ENCODE measurements at places on chromosomes 6 and 20.

DNA sequence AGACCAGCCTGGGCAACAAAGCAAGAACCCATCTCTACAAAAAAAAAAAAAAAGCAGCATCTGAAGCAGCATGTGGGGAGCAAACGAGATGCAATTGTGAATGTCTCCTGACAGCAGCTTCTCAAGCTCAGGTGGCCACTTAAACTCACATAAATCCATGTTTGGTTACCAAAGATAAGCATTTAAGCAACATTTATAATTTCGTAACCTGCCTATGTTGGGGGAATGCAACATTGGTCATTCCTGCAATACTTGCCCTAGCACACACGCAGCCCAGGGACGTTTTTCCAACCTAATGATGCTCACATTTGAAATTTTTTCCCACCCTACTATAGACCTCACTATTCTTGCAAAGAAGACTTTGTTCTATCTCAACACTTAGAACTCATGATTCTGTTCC is 113.3 kb downstream of the ZFP64 start:
- DNase-seq: no peak

GRCh38 chr6:118712969-118713368 is 61.6 kb upstream of the CEP85L start:
- no peak for DNase-seq

- DNase-seq: no peak
Measured at GRCh38 chr20:20407891-20408805, 40.2 kb downstream of the INSM1 start.

DNA sequence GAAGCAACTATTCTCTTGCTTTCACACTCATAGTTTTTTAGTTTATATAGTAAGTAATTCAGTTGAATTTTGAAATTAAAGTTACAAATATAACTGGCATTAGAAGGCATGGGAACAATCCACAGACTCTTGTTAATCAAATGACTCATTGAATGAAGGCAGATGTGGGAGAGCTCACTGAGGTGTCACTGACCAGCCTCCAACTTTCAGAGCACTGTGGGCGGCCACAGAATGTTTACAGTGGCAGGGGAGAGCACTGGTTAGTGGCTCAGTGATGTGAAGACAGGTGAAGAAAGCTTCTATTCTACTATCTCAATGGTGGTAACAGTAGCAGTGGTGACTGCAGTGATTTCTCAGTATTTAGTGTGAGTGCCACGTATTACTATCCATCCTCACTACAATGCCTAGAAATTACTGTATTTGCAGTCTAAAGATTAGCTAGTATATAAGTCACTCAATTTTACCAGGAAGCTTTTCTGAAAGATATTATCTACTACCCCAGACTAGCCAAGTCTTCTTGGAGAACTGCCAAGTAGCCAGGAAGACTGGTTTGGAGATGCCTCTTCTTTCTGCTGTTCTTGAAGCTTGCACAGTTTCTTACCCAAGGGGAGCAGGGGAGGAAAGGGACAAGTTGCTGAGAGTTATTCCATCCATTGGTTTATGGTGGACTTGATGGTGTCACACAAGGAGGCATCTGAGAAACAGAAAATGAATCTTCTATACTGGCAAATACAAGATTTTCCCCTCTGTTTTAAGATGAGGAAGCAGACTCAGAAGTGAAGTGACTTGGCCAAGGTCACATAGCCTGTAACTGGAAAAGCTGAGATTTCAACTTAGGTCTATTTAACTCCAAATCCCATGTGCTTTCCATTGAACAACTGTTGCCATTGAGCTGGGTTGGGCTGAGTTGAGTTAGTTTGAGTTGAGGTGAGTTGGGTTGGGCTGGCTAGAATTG is 231.2 kb downstream of the ANKRD60 start:
- no peak for DNase-seq

DNA sequence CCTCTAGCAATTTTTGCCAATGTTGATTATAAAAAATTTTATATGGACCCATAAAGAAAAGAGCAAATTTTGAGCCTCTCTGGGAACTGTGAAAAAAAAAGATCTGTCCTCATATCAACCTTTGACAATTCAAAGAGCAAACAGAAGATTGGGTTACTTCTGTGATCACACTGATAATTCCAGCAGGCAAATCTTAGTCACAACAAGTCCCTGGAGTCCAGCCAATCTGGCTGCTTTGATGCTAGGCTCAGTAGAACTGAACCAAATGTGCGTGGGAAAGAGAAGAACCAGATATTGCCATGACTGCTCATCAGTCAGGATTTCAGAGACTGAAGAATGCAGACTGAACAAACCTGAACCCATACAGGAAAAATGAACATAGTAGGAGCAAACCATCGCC is 438.4 kb upstream of the FLRT3 start:
- no peak for DNase-seq

DNA sequence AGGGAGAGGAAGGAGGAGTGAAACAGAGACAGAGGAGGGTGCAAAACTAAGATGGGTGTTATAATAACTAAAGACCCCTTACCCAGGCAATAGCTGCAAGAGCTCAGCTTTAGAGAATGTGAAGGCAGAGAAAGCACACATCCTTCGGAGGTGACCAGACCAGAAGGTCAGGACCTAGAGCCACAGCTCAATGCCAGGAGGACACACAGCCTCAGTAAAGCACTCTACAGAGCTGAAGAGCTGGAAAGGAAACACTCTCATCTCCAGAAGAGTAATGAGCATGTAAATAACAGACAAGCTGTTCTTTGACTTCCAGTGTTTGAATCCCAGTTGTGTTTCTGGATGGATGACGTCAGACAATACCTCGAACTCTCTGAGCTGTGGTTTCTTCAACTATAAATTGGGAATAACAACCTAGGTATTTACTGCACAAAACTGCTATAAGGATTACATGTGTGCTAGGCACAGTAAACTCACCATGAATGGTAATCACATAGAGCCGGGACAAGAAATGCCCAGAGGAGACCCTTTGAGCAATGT is 63.2 kb downstream of the MAP3K5 start:
- no peak for DNase-seq

DNA sequence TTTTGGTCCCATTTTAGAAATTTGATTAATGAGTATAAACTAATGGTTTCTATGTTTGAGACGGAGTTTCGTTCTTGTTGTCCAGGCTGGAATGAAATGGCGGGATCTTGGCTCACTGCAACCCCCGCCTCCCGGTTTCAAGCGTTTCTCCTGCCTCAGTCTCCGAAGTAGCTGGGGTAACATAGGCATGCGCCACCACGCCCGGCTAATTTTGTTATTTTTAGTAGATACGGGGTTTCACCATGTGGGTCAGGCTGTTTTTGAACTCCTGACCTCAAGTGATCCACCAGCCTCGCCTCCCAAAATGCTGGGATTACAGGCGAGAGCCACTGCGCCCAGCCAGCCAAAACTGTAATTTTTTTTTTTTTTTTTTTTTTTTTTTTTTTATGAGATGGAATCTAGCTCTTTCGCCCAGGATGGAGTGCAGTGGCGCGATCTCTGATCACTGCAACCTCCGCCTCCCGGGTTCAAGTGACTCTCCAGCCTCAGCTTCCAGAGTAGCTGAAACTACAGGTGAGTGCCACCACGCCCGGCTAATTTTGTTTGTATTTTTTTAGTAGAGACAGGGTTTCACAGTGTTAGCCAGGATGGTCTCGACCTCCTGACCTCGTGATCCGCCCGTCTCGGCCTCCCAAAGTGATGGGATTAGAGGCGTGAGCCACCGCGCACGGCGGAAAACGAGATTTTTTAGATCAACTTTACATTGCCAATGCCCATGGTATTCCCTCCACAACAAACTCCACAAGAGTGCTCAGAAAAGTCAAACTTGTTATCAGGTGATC is 127.8 kb downstream of the HFE start:
- DNase-seq: no peak

DNA sequence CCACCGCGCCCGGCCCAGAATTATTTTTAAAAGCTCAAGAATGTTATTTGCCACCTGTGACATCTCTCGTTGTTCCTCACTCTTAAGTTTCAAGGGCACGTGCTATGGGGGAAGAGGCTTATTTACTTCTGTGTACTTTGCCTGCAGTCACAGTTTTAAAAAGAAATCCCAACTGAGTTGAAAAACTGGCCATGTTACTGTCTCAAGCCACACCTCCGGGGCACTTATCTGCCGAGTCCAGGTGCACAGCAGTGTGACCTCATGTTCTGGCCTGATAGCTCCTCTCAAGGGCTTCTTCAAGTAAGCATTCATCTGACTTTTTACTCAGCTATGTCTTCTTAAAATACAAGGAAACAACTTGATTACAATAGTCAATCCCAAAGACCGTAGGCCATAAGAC is 34.5 kb downstream of the SHLD1 start:
- no peak for DNase-seq

GRCh38 chr20:11221046-11221445 is 547.2 kb upstream of the JAG1 start:
- DNase-seq: no peak

- DNase-seq: no peak
Measured at GRCh38 chr6:110320307-110320706, 37.8 kb downstream of the METTL24 start.

GRCh38 chr20:63007646-63008488 is 1.1 kb upstream of the BHLHE23 start:
- DNase-seq: no peak

DNA sequence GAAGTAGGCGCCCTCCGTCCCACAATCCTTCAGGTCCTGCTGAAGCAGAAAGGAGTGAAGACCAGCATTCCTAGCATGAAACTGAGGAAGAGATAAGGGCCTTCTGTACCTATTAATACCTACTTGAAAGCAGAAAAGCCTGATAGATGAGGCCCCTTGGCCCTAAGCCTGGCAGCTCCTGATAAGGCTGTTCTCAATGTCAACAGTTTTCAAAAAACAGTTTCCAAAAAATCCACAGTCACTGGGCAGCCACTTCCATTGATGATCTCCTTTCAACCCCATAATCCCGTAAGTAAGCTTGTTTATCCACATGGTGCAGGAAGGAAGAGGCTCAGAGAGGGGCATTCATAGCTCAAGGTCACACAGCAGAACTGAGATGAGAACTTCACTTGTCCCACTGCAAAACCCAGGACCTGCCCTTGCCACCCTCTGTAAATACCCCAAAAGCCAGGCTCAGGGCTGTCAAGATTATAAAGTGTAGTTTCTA is 2.8 kb upstream of the E2F1 start:
- DNase-seq: no peak

DNA sequence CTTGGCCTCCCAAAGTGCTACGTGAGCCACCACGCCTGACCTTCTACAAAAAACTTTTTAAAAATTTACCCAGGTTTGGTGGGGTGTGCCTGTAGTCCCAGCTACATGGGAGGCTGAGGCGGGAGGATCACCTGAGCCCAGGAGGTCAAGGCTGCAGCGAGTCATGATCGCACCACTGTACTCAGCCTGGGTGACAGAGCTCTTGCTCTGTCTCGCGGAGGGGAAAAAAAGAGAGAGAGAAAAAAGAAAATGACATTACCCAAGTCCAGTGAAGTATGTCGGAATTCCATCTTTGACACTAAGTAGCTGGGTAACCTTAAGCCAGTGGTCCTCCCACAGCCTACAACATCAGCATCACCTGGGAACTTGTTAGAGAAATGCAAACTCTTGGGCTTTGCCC is 18.8 kb upstream of the MAP1LC3A start:
- DNase-seq: no peak

DNA sequence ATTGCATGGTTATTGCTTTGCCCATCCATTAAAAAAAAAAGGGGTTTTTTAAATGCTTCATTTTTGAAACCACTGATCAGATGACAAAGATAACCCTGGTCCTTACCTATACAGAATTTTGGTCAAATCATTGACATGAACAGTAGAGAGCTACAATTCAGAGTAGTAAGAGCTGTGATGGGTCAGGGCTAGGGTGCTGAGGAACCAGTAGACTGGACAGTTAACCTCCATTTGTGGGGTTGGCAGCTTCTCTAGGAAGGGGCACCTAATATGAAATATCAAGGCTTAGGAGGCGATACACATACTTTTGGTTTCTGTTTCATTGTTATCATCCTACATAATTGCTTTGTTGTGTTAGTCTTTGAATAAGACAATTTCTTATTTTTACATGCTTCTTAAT is 55.1 kb downstream of the ORC3 start:
- no peak for DNase-seq

GRCh38 chr6:67629258-67629657 is 1005.8 kb upstream of the ADGRB3 start:
- no peak for DNase-seq

- no peak for DNase-seq
Measured at GRCh38 chr6:33176906-33177305, 15.4 kb downstream of the COL11A2 start.

GRCh38 chr6:47221565-47221964 is 88.1 kb downstream of the TNFRSF21 start:
- no peak for DNase-seq

- DNase-seq: no peak
Measured at GRCh38 chr20:32577657-32578056, 7.5 kb downstream of the NOL4L start.

GRCh38 chr6:169980826-169981450 is 229.5 kb downstream of the ERMARD start:
- DNase-seq: no peak

GRCh38 chr6:162653808-162654207 is 73.8 kb downstream of the PRKN start:
- no peak for DNase-seq

DNA sequence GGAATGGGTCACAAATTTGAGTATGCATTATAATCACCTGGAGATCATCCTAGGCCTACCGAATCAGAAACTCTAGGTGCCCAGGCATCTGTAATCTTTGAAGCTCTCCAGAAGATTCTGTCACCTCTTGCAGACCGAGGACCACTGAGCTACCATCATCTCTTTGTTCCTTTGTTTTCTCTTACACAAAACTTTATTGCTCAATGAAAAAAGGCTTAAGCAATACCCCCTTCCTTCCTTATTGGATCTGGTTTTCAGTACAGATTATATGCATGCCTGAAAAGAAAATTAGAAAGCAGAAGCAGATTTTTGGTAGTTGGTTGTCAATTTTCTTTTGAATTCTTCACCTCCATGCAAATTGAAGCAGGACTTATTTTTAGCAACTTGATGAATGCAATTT is 31.3 kb downstream of the STX11 start:
- DNase-seq: peak; percentile 47

DNA sequence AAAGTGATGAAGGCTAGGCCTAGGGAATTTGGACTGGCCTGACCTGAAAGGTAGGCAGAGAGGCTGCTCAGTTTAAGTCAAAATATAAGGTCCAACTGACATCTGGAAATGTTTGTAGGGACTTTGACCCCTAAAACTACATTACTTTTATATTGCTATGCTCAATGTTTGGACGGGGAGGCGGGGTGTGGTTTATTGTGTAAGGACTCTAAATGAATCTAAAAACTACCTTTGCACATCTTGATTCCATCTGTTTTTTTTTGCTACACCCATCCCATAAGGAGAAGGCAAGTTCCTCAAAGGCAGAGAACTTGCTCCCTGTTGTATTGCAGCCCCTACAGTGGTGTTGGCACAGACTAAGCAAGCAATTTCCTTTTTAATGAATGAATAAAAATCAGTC is 227.1 kb downstream of the HACE1 start:
- DNase-seq: no peak

All from Kasumi-1 (cell line).